ENCODE measurements at places on chromosomes 3 and 15.

DNA sequence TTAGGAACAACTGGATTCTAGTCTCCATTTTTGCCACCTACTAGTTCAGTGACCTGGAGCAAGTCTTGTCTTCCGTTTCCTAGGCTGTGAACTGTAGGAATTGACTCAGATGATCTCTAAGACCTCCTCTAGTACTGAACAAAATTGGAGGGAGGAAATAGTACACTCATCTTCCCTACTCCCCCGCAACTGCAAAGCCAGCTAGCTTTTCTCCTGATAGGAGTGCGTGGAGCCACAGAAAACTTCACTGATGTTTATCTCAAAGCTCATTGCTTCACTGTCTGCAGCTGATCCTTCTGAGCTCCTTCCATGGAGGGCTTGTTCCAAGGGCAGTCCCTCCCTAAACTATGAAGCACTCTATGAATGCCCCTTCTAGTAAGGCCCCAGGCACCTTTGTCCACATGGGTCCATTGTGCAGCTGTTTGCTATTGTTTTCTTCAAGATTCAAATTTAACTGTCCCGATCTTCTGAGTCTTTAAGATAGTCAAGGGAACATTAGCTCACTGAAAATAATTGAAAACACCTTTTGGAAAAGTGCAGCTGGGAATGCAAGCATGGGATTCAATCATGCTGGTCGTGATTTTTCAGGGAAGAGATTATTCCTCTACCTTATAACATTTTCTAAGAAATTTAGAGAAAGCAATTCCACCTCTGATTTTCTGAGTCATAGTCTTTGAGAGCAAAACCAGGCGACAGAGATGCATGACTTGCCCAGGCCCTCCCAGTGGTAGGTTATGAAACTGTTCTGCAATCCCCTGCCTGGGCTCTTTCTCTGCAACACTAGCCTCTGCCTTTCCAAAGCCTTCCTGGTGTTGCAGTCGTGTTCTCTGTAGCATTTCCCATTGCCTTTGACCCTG is 24.3 kb downstream of the FILIP1L start:
- no peak for DNase-seq

DNA sequence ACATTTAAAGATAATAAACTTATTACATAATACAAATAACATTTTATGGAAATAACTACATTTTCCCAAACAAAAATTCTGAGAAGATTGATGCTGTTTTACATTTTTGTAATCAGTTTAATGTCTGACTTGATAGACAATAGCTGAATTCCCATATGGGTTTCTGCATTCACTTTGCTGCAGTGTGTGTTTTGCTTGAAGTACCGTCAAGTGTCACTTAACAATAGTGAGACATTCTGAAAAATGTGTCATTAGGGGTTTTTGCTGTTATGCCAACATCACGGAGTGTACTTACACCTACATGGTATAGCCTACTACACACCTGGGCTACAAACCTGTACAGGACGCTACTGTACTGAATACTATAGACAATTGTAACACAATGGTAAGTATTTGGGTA is 57.5 kb downstream of the USF3 start:
- no peak for DNase-seq

DNA sequence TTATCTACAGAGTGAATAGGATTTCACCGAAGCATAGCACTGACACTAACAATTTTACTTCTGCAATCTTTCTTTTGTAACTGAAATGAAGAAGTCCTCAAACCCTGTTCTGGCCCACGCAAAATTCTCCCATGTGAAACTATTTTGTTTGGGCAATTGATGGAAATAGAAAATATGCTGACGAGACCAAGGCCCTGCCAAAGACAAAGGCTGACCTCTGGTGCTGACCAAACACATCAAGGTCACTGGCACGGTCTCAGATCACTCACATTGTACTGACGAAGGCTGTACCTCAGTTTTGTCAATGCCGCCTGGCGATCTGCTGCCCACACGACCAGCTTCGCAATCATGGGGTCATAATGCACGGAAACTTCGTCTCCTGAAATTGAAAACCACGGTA is 58.4 kb upstream of the DCUN1D1 start:
- no peak for DNase-seq

DNA sequence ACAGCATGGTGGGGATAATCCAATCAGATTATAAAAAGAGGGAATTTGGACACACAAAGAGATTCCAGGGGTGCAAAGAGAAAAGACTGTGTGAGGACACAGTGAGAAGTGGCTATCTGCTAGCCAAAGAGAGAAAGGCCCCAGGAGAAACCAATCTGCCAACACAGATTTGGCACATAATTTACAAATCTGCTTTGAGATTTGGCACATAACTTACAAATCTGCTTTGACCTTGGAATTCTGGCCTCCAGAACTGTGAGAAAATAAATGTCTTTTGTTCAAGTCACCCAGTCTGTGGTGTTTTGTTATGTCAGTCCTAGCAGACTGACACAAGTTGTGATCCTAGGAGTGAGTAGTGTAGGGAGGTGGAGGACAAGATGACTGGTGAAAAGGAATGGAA is 3.5 kb upstream of the TM4SF18 start:
- no peak for DNase-seq

- no peak for DNase-seq
Measured at GRCh38 chr15:77001351-77001750, 6.4 kb downstream of the PSTPIP1 start.

GRCh38 chr3:35594739-35595138 is 44.6 kb upstream of the ARPP21 start:
- no peak for DNase-seq

GRCh38 chr15:69158201-69158842 is 2.1 kb upstream of the GLCE start:
- no peak for DNase-seq

GRCh38 chr15:78597583-78597982 is 23.2 kb downstream of the CHRNA3 start:
- no peak for DNase-seq

DNA sequence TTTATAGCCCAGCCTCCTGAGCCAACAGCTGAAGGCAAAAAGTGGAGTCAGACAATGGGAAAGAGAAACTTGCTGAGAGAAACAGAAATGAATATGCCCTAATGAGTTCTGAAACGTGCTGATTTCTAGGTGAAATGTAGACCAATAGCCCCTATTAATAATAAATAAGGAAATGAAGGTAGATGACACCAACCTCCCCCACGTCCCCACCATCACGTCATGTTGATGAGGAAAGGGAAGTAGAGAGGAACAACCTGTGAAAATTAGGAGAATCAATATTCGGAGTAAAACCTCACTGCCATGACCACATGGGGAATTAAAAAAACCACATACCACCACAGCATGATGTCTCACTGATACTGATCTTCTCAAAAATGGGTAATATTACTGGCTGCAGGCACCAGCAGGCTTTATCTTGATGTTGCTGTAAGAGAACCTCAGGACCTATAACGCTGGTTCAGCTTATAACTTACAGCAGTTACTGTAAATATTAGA is 64.0 kb downstream of the KAT2B start:
- no peak for DNase-seq

GRCh38 chr3:104642827-104643226 is 723.9 kb upstream of the ALCAM start:
- DNase-seq, result no peak

GRCh38 chr3:37861620-37862041 is at the start of gene CTDSPL:
TSS of gene CTDSPL (plus strand) at chr3:37861880. CDS start at chr3:37862200, 320 bp downstream.
- DNase-seq, result no peak

DNA sequence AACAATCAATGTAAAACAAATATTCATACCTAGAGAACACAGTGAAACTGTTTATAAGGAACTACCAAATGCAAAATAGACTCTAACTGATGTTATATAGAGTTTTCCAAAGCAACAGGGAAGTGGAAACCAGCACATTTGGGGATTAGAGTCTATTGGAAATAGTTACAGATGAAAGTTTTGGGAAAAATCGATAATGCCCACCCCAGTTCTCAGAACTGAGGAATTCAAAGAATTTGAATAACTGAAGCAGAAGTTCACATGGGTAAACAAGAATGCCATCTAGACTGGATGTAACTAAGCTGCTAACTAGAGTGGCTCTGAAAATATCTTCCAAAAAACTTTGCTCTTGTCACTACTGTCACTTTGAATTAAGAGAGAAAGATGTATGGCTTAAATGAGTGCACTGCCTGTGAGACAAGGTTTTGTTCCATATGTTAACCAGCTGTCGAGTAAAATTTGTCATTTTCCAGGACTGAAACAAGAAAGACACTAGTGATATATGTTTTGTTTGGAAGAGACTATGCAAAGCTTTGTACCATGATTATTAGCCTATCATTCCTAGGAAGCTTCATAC is 9.2 kb upstream of the DENND4A start:
- no peak for DNase-seq

DNA sequence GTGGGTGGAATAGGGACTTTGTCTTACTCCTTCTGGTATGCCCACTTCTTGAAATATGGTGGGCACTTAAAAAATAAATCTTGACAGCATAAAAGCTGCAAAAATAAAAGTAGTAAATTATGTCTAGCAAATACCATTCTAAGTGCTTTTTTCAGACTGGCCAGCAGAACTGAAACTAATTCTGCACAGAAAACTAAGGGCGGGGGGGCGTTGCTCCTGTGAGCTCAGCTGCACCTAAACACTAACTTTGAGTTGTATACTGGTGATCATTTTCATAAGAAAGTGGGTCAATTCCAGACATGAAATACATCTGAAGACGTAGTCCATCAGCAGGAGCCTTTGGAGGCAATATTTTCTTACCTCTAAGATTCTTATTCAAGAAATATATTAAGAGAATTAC is 114.8 kb downstream of the WDR76 start:
- DNase-seq, result no peak

- DNase-seq, result no peak
Measured at GRCh38 chr3:115161168-115161834, 14.2 kb upstream of the ZBTB20 start.

GRCh38 chr3:39211332-39212130 is 19.1 kb upstream of the XIRP1 start:
- DNase-seq, result no peak

DNA sequence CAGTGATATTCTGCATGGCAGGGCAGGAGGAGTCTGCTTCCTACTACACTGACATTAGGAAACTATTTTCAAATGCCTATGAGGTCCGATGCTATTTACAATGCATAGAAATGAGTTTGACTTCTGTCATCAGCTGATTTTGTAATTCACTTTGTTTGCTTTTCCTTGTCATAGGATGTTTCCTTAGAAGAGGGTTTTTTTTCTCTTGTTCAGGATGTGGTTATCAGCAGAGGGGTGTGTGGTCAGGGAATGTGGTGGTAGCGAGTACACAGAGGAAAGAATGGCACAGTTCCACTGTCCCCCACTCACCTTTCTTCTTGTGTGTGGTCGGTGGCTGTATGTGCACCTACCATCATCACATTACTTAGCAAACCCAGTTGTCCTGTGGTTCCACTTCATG is 231.5 kb downstream of the LRTM1 start:
- no peak for DNase-seq

- DNase-seq, result no peak
Measured at GRCh38 chr3:114418107-114418506, 124.3 kb downstream of the TIGIT start.

DNA sequence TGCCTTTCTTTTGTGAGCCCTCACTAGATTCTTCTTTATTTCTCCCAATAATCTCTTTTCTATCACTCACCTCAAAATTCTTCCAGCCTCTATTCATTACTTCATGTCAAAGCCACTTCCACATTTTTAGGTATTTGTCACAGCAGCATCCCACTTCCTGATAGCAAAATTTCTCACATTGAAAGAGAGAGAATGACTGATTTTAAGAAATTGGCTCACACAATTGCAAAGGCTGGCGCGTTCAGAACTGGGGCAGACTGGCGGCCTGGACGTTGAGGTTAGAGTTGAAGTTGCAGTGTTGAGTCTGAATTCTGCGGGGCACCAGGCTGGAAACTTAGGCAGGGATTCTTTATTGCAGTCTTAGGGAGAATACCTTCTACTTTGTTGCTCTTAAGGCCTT is 117.9 kb downstream of the LRRC28 start:
- DNase-seq, result no peak

DNA sequence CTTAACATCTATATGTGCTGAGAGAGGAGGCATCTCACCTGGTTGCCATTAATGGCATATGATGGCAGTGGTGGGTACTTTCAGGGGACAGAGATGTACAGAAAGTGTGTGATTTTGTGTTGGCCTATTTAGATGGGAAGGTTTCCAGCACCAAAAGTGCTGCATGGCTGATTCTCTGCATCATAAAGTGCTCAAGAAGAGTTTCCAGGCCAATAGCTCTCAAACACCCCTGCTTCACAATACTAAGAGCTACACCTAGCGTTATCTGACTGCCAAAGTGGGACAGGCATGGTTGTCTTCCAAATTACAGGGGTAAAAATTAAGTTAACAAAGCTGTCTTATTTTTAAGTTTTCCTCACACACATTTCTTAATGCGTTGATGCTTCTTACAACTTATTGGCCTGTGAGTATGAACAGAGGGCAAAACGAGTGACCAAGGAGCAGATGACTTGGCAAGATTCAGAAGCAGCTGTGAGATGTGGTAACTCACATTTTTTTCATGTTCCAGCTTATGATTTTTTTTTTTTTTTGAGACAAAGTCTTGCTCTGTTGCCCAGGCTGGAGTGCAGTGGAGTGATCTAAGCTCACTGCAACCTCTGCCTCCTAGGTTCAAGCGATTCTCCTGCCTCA is 41.4 kb upstream of the VEPH1 start:
- no peak for DNase-seq

GRCh38 chr3:113231827-113232253 is 20.5 kb downstream of the BOC start:
- peak; percentile 50 for DNase-seq

DNA sequence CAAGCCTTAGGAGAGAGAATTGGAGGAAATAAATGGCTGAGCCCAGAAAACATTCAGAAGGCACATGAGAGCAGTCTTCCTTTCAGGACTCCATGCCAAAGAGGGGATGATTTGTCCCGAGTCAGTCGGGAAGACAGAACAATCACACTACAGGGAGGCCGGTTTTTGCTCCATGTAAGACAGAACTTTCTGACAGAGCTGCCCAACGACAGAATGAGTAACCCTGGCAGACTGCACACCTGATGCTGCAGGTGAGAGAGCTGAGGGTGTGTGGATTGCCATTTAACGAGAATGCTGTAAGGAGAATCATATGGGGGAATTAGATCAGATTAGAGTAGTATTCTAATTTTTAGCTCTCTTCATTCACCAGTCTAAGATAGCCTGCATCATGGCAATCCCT is 533.0 kb downstream of the EPHB1 start:
- DNase-seq, result no peak

- no peak for DNase-seq
Measured at GRCh38 chr3:186013312-186013711, 75.5 kb upstream of the TRA2B start.

DNA sequence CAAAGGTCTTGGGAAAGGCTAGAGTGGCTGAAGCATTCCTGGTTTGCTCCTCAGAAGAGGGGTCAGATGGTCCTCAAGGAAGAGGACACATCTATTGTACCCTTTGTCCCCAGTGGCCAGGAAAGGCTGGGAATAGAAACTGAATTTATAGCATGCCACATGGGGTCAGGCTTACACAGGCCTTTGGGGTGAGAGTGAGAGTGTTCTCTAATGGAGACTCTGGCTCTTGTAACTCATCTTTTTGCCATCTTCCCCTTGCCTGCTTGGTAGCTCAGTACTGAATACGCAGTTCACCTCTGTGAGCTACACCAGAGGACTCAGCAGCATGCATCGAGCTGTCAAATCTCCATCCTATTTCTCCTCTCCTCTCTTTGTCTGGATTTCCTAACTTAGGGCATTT is 87.5 kb downstream of the ATP2B2 start:
- DNase-seq, result no peak

All from brain pericyte (primary cell).